Activated T-helper 1 cell treated with anti-CD3 and anti-CD28 coated beads, Interleukin-12 subunit alpha, Interleukin-12 subunit beta, Interleukin-2, Interleukin-4 antibody, amounts not matched to agents 30 ng/mL and 10 ng/mL and 1 ng/mL, durations not matched to agents 14 hours and 24 hours and 36 hours (primary cell): ENCODE measurements at places on chromosomes 3 and 15.

- no peak for DNase-seq
- H3K27me3 ChIP-seq = peaks cover 36% of the 10 kb centered on the region
- no peak overlapping the region for H3K4me3 ChIP-seq
- H3K27ac ChIP-seq = no peak overlapping the region
These were observed 3.5 kb upstream of the ABHD17C start for GRCh38 chr15:80691575-80691974.

- no peak overlapping the region for H3K4me3 ChIP-seq
- H3K27ac ChIP-seq = no peak overlapping the region
- H3K4me1 ChIP-seq = no peaks in the 10 kb centered on the region
These were observed 48.9 kb upstream of the POLG start for GRCh38 chr15:89383365-89384175.

DNA sequence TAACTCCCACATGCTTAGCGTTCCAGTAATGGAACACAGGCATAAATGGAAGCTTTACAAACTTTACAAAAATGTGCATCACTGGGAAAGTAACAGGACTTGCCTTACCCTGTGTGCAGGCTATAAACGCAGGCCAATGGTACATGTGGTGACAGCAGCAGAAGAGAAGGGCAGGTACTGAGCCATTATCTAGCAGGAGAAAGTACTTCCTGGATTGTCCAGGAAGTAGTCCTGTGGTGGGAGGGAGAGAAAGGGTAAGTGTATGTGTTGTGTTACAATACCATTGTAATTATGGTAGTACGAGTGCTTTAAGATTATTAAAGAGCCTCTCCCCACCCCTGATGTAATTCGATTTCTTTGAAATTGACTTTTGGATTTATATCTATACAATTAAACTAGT, 5.3 kb downstream of the ATP1B3 start:
- no peaks in the 10 kb centered on the region for H3K27me3 ChIP-seq
- no peak for DNase-seq
- peaks cover 36% of the 10 kb centered on the region for H3K36me3 ChIP-seq
- peak overlapping the region; percentile 31 for H3K27ac ChIP-seq
- H3K4me1 ChIP-seq = peaks cover 57% of the 10 kb centered on the region
- no peak overlapping the region for H3K4me3 ChIP-seq

- H3K27ac ChIP-seq = peak overlapping the region; percentile 91
- peaks cover 39% of the 10 kb centered on the region for H3K4me1 ChIP-seq
- peak; percentile 95 for DNase-seq
- peaks cover 44% of the 10 kb centered on the region for H3K36me3 ChIP-seq
These were observed 240 bp upstream of the BHLHE40 start for GRCh38 chr3:4978966-4979427.

- H3K27ac ChIP-seq = no peak overlapping the region
- H3K4me1 ChIP-seq = peaks cover 7% of the 10 kb centered on the region
- DNase-seq = no peak
- H3K27me3 ChIP-seq = peaks cover 3% of the 10 kb centered on the region
These were observed 37.9 kb downstream of the RAB6B start for GRCh38 chr3:133857767-133858166.

GRCh38 chr3:127720985-127721935, 48.5 kb downstream of the ABTB1 start:
- H3K27ac ChIP-seq = no peak overlapping the region
- no peaks in the 10 kb centered on the region for H3K36me3 ChIP-seq
- H3K4me1 ChIP-seq = no peaks in the 10 kb centered on the region
- peaks cover 5% of the 10 kb centered on the region for H3K27me3 ChIP-seq
- no peak overlapping the region for H3K4me3 ChIP-seq
- DNase-seq = no peak

DNA sequence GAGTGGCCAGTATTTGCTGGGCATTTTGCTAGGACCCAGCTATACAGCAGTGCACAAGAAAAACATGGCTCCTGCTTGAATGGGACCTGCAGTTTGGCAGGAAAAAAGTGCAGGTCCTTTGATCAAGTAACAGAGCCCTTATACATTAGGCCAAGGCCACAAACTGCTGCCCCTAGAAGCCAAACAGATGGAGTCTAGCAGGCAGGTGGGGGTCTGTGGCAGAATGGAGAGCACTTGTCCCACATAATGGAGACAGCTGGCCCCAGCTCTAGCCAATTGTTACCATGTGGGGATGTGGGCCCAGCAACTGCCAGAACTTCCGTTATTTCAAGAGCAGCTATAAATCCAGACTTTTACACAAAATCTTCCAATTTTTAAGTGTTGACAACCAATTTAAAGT, 79.3 kb downstream of the SHQ1 start:
- H3K27ac ChIP-seq = no peak overlapping the region
- no peak overlapping the region for H3K4me3 ChIP-seq
- H3K4me1 ChIP-seq = peaks cover 5% of the 10 kb centered on the region
- peaks cover 15% of the 10 kb centered on the region for H3K36me3 ChIP-seq
- H3K27me3 ChIP-seq = no peaks in the 10 kb centered on the region

DNA sequence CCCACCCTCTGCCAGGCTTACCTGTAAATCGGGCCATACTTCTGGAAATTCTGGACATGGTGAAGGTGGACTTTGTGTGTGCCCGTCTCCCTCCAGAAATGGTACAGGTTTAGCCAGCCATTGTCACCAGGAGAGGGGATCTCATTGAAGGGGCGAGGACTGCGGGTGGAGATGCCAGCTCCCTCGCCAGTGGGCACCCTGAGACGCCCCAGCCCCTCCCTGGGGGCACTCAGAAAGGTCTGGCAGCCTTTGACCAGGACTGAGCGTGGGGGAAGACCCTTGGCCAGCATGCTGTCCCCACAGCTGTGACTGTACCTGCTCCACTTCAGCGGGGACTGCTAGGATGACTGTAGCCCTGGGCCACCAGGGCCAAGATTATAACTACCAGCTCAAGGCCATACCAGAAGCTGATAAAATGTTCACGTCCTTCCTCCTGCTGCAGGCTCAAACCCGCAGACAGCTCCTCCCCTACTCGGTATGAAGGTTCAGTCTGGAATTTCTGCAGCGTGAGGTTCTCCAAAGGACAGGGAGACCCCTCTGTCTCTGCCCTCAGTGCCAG, at the start of gene CYP11A1:
Gene CYP11A1, minus strand, starts transcription at position 351 of the 559 bp plus-strand sequence. Its CDS starts 61 bp downstream, at position 290.
- no peak for DNase-seq
- peaks cover 62% of the 10 kb centered on the region for H3K27me3 ChIP-seq
- no peak within 1 kb of the TSS for H3K27ac ChIP-seq
- H3K4me3 ChIP-seq = peak within 1 kb of the TSS; percentile 30
- H3K4me1 ChIP-seq = peaks cover 5% of the 10 kb centered on the region

GRCh38 chr15:40329804-40330203, 6.3 kb downstream of the INAFM2 start:
- peaks cover 8% of the 10 kb centered on the region for H3K36me3 ChIP-seq
- peaks cover 50% of the 10 kb centered on the region for H3K4me1 ChIP-seq
- DNase-seq = no peak
- no peak overlapping the region for H3K4me3 ChIP-seq

DNA sequence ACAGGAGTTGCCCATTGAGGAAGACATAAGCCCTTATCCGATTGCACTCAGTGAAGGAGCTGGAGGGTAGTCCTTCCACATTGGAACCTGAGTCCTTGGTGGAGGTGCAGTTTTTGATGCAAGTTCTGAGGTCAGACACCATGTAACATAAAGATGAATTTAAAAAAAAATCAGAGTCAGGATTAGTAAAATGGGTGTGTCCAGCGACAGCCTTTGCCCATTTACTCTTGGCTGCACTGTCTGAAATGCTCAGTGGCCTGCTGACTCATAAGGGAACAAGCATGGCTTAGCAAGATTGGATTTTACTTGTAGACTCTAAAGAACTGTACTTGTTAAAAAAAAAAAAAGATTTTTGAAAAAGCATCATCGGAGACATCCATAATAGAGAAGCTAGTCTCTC, 241.1 kb upstream of the TOPAZ1 start:
- no peak overlapping the region for H3K4me3 ChIP-seq
- H3K36me3 ChIP-seq = peaks cover 2% of the 10 kb centered on the region
- H3K27me3 ChIP-seq = peaks cover 75% of the 10 kb centered on the region
- no peak for DNase-seq
- H3K27ac ChIP-seq = no peak overlapping the region
- peaks cover 30% of the 10 kb centered on the region for H3K4me1 ChIP-seq

- H3K4me1 ChIP-seq = peaks cover 66% of the 10 kb centered on the region
- H3K27ac ChIP-seq = no peak overlapping the region
- H3K4me3 ChIP-seq = no peak overlapping the region
- no peaks in the 10 kb centered on the region for H3K27me3 ChIP-seq
- DNase-seq = no peak
- H3K36me3 ChIP-seq = peaks cover 42% of the 10 kb centered on the region
These were observed 41.9 kb downstream of the NCK1 start for GRCh38 chr3:136903899-136904298.

- peaks cover 7% of the 10 kb centered on the region for H3K36me3 ChIP-seq
- peaks cover 41% of the 10 kb centered on the region for H3K4me1 ChIP-seq
- DNase-seq = no peak
- H3K27ac ChIP-seq = no peak overlapping the region
- H3K27me3 ChIP-seq = no peaks in the 10 kb centered on the region
- no peak overlapping the region for H3K4me3 ChIP-seq
These were observed 121.1 kb downstream of the TPRG1 start for GRCh38 chr3:189292667-189293484.

DNA sequence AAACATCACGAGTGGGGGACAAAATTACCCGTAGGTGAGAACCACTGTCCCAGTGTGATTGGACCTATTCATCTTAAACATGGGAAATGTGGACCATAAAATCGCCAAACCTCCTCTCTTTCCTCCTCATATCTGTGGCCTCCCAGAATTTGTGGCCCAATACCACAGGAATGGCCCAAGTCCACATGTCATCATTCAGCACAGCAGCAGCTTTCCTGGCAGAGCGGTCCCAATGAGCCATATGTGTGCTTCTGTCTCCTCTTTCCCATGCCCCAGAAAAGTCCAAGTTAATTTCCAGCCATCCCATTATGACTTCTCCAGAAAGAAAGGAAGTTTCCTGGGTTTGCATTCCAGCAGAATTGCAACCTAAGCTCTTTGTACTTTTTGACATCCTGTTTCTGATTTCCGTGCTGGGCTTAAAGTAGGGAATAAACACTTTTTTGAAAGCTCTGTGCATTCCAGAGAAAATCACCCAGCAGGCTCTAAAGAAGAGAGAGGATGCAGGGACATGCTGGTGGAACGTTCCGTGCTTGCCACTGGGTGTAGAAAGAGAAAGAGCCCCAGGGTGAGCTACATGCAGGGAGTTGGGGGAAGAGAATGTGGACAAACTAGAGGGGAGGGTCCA, 259.4 kb upstream of the PROK2 start:
- no peak overlapping the region for H3K27ac ChIP-seq
- H3K27me3 ChIP-seq = peaks cover 5% of the 10 kb centered on the region
- H3K36me3 ChIP-seq = no peaks in the 10 kb centered on the region
- H3K4me3 ChIP-seq = no peak overlapping the region

GRCh38 chr3:146814601-146815315, 209.6 kb upstream of the PLSCR5 start:
- DNase-seq = no peak
- H3K36me3 ChIP-seq = no peaks in the 10 kb centered on the region
- no peaks in the 10 kb centered on the region for H3K27me3 ChIP-seq
- no peak overlapping the region for H3K27ac ChIP-seq

DNA sequence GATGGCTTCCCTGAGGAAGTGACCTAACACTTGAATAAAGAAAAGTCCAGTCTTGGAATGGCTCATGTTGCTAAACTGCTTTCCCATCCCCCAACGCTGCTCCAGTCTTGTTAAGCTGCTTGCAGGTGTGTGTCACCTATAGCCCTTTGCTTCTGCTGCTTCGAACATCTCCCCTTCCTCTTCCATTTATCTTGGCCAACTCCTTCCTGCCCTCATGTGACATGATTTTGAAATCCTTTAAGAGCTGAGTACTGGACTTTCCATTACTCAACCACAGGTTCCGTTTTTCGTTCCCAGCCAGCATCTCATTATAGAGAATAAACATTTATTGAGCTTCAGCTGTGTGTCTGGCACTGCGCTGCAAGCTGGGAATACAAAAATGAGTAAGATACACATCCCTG, 1.7 kb downstream of the ATG7 start:
- DNase-seq = no peak
- H3K27ac ChIP-seq = peak overlapping the region; percentile 90
- H3K27me3 ChIP-seq = peaks cover 3% of the 10 kb centered on the region
- H3K36me3 ChIP-seq = peaks cover 34% of the 10 kb centered on the region

- H3K27ac ChIP-seq = peak within 1 kb of the TSS; percentile 89
- peak within 1 kb of the TSS; percentile 95 for H3K4me3 ChIP-seq
- H3K36me3 ChIP-seq = peaks cover 27% of the 10 kb centered on the region
- DNase-seq = peak; percentile 64
- no peaks in the 10 kb centered on the region for H3K27me3 ChIP-seq
These were observed at the start of gene PSTPIP1 for GRCh38 chr15:76994971-76995945. Gene PSTPIP1 (plus strand): TSS chr15:76995126. CDS start chr15:76995574, 448 bp downstream.

- no peaks in the 10 kb centered on the region for H3K4me1 ChIP-seq
- no peak for DNase-seq
- no peaks in the 10 kb centered on the region for H3K27me3 ChIP-seq
- H3K27ac ChIP-seq = no peak overlapping the region
These were observed 317.4 kb downstream of the NAALADL2 start for GRCh38 chr3:175176556-175176955.

DNA sequence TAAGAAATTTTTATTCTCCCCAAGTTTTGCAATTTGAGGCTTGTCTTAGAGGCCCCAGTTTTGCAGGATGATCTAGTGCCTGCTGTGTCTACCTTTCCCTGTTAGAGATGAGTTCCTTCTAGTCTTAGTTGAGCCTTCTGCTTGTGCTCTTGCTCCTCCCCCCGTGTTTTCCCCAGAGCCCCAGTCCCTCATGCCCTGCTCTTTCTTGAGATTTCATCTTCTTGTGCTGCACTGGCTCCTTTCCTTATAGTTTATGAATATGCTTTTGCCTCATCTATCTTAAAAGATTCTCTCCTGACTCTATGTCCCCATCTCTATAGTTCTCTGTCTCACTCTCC, 4.7 kb downstream of the GAP43 start:
- peaks cover 10% of the 10 kb centered on the region for H3K4me1 ChIP-seq
- no peak overlapping the region for H3K27ac ChIP-seq
- peaks cover 31% of the 10 kb centered on the region for H3K27me3 ChIP-seq
- H3K36me3 ChIP-seq = no peaks in the 10 kb centered on the region

- no peak overlapping the region for H3K27ac ChIP-seq
- H3K4me1 ChIP-seq = no peaks in the 10 kb centered on the region
- H3K36me3 ChIP-seq = peaks cover 10% of the 10 kb centered on the region
- no peak for DNase-seq
- no peaks in the 10 kb centered on the region for H3K27me3 ChIP-seq
- H3K4me3 ChIP-seq = no peak overlapping the region
These were observed 123.6 kb downstream of the SLC25A26 start for GRCh38 chr3:66344391-66344811.

DNA sequence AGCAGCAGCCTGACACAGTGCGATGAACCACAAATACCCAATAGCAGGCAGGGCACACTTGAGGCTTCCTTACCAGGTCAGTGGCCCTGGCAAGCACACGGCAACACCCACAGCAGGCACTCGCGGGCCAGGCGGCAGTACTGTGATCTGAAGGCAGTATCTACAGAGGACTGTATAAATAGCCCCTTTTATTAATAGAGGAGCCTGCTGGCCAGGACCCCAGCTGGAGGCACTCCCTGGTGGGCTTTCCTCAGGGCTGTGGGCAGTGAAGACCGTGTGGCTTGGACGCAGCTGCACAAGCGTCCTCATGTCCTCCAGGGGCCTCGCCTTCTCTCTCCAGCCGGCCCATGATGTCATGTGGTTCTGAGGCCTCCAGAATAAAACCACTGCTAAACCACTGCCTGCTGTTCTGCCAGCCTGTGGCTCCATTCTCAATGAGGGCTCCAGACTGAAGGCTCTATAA, 44.1 kb downstream of the LRIG1 start:
- DNase-seq = no peak
- H3K27ac ChIP-seq = no peak overlapping the region
- H3K4me1 ChIP-seq = peaks cover 40% of the 10 kb centered on the region
- H3K36me3 ChIP-seq = peaks cover 25% of the 10 kb centered on the region
